ENCODE measurements at places on chromosomes 1 and 21.

DNA sequence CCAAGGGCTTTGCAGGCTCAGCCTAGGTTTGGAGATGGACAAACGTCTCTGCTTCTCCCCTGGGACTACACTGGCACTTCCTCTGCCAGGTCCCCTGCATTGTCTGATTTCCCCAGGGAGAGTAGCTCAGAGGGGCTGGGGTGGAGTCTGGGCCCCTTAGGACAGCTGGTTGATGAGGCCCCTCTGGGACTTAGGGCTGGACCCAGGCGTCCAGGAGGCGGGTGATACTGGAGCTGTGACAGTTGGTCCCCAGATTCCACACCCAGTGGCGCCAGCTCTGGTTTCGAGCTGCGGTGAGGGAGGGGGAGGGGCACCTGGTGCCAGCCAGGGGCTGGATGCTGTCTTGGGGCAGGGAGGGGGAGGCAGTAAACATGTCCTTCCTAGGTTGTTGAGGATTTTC, 7.4 kb upstream of the MEX3A start:
- DNase-seq: no peak

DNA sequence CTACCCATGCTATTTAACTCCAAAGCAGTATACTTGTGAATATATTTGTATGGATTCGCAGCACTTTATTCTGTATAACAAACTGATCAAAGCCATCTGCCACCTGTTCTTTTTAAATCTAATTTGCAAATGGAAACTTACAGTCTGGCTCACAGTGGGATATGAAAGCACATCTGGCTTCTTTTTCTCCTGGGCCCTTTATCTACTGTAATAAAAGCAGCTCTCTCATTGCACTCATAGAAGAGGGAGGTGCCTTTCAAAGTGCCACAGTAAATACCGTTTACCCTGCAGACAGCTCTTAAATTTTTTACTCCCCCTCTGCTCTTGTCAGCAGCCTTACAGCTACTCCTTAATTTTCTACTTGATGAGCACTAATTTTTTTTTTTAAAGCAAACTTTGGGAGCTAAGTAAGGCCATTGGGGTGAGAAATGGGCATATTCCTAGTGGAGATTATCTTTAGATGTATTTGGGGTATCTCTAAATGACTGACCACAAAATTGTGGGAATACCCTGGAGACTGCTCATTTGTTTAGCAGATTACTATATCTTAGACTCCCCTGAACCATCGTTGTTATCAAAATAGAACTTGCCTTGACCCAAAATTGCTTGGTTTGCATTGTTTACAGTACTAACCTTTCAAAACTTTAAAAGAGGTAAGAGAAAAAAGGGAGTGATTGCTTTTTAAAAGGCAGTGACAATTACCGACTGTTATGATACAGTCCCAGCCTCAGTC, 110.1 kb downstream of the VPS13D start:
- no peak for DNase-seq

DNA sequence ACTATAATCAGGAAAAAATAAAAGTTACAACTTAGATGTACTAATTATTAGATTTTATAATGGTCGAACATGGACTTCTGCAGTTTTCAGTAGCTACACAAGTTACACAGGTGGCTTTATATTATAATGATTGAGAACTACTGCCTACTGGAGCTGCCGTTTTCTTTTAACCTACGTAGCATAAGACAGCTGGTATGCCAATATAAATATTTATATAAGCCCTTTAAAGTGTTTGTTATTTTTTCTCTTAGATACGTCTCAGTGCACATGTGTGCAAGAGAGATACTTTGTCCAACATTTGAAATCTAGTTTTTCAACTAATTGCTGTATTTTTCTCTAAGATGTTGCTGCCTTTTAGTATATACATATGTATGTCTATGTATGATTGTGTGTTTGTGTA, 42.4 kb downstream of the PDC start:
- no peak for DNase-seq

- DNase-seq: peak; percentile 77
These were observed 28.6 kb upstream of the PLEKHG5 start for GRCh38 chr1:6519935-6520671.

DNA sequence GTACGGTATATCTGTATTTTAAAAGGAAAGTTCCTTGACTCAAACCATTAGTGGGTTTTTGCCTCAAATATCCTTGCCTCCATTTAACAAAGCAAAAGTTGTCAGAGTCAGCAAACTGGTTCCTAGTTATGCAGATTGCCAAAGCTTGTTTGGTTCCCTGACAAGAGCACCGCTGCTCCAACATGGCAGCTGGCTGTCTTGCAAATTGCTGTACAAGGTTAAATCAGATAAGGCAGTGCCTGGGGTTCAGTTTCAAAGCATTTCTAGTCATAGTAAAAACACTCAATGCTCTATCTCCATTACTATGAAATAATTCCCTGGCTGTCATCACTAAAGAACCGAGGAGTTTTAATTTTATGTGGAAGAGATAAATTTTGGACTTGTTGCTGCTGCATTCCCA, 11.3 kb upstream of the CFAP107 start:
- no peak for DNase-seq

DNA sequence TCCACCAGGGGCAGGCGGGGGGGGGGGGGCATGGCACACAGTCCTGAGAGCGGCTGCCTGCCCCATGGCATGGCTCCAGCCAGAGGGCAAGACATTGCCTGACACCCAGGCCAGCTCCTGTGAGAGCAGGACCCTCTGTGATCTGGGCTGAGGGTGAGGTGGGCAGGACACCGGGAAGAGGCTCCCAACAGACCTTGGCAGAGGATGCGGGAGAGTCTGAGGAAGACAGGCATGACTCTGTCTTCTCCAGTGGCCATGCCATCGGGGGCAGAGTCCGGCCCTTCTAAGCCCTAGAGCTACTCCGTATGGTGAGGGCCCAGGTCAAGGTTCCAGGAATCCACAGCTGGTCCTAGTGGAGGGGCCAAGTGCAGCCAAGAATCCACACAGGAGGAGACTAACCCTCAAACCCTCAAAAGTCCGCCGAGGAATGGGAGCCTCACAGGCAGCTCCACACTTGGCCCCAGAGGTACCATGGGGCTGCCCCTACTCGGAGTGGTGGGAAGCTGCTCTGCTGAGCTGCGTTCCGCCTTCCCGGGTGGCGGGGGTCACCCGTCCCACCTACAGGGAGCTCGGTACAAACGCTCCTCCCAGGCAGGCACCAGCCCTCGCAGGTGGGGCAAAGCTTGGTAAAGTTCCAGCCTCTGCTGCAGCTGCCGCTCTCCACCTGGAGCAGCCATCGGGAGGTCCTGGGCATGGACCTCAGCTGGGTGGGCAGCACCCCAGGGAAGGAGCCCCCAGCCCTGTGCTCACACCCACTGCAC, 6.5 kb downstream of the ACTRT2 start:
- no peak for DNase-seq

- DNase-seq: peak; percentile 80
These were observed 15.2 kb downstream of the POGZ start for GRCh38 chr1:151443846-151444782.

DNA sequence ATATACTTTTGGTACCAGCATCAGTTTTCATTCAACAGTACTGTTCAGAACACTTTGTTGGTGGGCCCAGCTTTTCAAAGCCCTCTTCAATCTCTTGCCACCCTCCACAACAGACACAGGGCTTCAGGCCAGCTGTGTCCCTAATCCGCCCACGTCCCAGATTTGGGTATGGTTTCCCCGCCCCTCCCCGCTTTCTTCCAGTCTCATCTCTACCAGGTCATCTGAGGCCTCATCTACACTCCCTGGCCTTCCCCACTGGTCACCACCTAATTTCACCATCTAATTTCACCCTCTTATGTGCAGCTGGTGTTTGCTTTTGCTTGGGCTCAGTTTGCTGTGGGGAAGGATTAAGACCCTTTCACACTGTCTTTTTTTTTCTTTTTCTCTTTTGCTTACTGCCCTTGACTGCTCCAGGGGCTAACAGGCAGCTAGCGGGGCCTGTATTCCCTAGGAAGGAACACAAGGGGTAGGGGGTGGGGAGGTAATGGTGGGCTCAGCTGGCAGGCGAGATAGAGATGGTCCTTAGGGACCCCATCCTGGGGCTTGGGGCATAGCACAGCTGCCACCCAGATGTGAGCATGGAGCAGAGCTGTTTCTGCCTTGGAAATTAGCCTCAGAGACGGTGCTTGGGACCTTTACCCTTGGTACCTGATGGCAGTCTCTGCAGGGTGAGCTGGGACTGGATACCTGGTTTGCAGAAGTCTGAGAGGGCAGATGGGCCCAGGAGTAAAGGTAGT, 3.8 kb upstream of the EPB41 start:
- no peak for DNase-seq

DNA sequence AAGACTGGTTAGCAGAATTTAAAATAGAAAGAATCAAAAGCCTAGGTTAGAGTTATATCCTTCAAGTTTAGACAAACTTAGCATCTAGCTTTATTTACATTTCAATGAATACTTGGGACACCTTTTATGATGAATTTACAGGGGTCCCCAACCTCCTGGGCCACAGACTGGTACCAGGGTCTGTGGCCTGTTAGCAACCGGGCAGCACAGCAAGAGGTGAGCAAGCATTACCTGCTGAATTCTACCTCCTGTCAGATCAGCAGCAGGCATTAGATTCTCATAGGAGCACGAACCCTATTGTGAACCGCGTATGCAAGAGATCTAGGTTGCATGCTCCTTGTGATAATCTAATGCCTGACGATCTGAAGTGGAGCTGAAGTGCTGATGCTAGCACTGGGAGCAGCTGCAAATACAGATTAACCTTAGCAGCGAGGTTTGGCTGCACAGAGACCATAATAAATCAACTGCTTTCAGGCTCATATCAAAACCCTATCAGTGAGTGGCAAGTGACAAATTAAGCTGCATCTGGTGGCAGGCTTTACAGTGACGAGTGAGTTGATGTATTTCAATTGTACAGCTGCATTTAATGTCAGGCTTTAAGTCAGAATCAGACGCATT, 82.0 kb downstream of the UCHL5 start:
- DNase-seq: no peak

- DNase-seq: peak; percentile 92
These were observed 210.8 kb upstream of the CACYBP start for GRCh38 chr1:174788981-174789380.

DNA sequence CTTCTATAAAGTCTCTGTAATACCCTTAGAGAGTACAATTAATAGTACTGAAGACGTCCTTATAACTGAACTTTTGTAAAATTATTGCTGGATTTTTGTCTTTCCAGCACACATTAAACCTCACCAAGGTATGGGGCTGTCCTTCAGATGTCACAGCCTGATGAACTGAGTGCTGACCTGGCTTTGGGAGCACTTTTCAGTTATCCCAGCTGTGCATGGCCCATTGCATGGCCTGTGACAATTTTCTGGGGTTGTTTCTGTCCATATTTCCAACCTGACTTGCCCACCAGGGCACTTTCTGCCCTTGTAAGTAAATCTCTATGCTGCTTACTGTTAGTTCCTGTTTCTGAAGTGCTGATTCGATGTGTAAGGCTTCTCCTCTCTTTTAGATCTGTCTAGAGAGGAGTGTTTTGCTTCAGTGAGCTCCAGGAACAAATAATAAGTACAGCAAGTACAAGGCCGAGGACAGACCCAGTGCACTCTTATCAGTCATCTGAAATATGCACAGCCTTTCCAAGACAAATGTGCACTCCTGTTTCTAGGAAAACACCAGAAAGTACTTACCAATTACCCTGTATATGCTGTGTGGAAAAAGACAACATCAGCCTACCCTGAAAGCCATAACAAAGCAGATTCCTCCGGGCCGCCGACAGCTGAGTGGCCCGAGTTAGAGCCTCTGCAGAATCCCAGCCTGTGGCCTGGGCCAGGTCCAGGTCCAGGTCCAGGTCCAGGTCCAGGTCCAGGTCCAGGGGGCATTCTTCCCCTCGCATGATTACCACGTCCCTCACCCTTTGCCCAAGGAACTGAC, 121.7 kb downstream of the DHRS3 start:
- no peak for DNase-seq

DNA sequence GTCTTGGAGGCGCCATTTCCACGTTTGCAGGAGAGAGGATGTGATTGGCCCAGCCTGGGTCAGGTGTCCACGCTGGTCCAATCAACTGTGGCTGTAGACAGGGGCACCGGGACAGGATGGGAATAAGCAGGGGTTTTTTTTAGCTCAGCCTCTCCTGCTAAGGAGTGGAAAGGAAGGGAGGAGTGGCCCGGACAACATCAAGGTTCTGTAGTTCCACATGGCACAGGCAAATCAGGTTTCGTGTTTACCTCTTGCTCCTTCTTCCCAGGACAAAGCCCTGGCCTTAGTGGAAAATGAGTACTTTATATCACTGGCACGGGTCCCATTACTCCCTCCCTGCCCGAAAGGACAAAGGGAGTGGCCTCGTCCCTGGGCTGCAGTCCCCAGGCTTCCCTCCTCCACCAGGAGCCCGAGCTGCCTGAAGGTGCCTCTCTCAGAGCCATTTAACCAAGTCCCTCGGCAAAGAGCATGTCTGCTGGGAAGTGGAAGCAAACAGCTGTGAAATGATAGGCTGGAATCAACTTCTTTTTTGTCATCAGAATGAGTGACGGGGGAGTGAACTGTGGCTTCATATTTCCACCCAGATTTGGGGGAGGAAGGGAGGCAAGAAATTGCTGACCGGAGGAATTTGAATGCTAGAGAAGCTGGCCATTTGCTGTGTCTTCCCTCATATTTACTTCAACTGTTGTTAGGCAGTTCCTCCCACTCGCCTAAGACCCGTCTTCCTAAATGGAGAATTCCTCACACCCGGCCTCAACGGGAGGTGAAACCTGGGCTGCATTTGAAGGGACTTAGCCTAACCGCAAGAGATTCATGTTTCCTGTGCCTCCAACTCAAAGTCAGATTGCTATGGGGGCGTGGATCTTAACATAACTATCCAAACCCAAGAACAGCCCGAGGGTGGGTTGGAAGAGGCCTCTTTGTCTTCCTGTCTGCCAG, 84.9 kb upstream of the SLC44A3 start:
- DNase-seq: peak; percentile 79

DNA sequence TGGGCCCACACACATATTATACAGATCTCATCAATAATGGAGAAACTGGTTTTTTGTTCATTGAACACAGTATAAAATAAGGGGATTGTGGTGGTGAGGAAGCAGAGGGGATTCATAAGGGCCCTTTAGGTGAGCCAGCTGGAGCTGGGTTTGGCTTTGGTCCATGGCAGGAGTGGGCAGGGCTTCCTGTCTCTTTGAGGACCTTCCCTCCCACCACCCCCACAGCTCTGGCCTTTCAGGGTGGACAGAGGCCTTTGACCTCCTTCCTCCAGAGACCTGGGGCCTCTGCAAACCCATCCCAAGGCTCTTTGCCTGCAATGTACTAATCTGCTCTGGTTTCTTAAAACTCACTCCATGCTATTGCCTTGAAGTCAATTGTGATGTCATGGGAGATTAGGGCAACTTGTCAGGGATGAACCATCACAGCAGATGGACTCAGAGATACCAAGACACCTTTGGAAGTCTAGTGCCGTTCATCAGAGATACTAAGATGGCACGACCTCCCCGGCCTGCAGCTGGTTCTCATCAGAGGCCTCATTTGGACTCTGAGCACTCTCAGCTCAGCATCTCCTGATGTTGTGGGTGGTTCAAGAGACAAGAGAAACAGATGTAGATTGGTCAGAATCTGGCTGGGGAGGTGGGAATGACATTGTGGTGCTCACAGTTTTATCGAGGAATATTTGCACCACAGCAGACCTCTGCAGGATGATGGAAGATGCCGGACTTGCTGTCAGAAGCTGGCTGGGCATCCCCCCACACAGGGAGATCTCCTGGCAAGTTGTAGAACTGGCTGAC, 37.9 kb downstream of the LHX4 start:
- DNase-seq: no peak

Measured in fibroblast of skin of back (primary cell).